Activated CD8-positive, alpha-beta T cell treated with anti-CD3 and anti-CD28 coated beads, Interleukin-2, amount 10 ng/mL, durations not matched to agents 7 days and 5 days (primary cell): ENCODE measurements at places on chromosomes 2 and 18. TPM values are rescaled to one million over a fixed set of nuclear protein-coding genes. Genes with fewer than 3 reads are reported as not detected.

- DNase-seq: no peak
These were observed 60.6 kb downstream of the ZNF516 start for GRCh38 chr18:76434452-76434851.

DNA sequence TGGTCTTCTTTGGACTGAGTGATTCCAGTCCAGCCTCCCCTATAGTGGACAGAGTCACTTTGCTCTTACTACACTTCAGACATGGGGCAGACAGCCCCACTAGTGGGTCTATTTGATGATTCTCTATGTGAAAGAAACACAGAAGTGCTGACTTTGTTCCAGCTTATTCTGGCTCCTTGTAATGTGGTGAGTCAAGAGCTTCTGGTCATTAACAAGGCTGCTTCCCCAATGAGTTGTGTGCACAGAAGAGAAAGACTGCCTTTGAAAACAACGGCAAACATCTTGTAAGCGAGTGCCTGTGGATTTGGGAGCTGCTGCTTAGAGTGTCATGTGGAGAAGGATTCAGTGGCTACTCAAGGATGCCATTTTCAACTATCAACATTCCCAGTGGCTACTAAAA is 39.1 kb downstream of the RMC1 start:
- DNase-seq: no peak

DNA sequence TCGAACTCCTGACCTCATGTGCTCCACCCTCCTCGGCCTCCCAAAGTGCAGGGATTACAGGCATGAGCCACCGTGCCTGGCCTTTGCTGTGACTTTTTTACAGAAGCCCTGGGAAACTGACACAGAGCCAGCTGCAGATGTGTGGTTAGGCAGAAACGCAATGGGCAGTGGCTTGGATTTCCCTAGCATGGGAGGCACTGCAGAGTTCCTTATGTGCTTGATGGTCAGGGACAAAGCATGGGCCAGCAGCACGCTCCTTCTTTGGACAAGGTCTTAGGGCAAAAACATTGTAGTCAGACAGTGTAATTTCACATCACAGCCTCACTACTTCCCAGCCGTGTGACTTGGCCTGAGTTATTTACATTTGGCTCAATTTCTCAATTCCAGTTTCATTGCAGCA is 153.9 kb downstream of the RNF144A start:
- no peak for DNase-seq

GRCh38 chr2:14348247-14348646 is 284.3 kb upstream of the LRATD1 start:
- DNase-seq: no peak

GRCh38 chr18:32237049-32237448 is 47.2 kb downstream of the MEP1B start:
- DNase-seq: no peak

DNA sequence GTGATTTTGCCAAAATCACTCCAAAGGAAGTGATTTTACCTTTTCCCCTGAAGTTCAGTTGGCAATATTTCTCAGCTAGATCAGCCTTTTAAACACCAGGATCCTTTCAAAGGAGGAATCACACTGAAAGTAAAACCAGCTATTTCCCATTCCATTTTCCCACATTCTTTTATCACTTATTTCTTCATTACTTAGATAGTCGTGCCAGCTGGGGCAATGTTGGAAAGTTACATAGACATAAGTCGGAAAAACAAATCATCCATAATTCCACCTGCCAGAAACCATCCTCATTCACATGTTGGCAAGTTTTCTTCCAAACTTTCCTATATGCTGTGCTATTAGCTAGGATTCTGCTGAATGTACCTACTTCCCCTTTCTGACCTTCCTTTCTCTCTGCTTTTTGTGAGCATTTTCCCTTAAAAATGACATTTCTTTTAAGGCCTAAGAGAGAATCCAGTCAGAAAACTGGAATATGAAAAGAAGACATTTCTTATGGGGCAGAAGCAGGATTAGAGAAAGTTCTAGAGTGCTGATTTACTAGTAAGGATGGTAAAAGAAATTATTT is 170.0 kb upstream of the STK17B start:
- no peak for DNase-seq

DNA sequence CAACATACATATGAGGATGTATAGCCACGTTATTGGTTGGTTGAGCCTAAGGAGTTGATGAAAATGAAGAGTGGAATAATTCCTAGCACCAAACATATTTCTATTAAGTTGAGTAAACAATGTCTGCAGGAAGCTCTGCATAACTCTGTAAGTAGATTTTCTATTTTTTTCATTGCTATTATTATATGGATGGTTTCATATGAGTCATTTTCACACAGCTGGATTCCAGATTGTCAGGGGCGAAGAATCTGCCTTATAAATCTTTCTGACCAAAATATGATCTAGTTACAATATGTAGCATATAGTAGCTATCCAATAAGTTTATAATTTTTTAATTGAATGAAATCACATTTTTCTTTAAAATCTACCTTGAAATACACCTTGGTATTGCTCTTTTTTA is 468.0 kb upstream of the PKDCC start:
- DNase-seq: no peak

DNA sequence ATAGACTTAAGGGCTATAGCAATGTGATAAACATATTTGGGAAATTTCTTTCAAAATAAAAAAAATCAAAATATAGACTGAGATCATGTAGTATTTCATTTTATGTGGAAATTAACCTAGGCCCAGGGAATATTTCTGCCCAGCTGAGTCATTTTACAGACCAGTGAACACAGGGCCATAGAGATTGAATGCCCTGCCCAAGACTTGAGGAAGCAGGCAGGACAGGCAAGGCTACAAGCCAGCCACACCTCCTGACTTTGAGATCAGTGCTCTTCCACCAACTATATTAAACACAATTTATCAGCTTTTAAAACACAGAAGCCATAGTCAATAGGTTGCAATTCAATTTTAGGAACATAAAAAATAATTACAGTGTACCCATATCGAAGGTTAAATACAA is 12.9 kb downstream of the CCDC148 start:
- no peak for DNase-seq

GRCh38 chr18:56910967-56911366 is 235.9 kb upstream of the BOD1L2 start:
- no peak for DNase-seq

- no peak for DNase-seq
These were observed 198.0 kb upstream of the CCDC150 start for GRCh38 chr2:196441527-196441926.

- no peak for DNase-seq
These were observed 34.5 kb upstream of the LRRC30 start for GRCh38 chr18:7196421-7196820.

GRCh38 chr2:46914578-46915230 is 902 bp downstream of the MCFD2 start:
- no peak for DNase-seq

DNA sequence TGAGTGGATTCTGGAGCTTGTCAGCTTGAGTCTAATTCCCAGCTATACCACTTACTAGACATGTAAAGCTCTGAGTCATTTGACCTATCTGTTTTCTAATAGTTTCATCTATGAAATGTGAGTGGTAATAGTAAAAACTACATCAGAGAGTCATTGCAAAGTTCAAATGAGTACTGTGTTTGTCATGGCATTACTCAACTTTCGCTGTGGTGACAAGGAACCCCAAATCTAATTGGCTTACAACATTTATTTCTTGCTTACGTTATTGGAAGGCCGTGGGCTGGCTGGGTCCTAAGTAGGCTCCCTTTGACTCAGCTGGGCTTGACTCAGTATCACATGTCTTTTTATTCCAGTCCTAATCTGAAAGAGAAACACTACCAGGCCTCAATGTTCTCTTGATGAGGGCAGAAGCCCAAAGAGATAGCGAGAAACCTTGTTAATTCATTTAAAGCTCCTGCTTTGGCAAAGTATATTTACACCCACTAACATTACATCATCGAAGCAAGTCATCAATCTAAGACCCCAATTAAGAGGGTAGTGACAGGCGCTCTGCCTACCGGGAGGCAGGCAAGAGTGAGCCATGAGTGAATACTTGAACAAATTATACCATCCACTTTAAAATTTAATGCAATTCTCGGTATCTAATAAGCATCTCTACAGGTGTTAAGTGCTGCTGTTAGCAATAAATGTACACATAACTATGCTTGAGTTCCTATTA is 431.8 kb upstream of the SPHKAP start:
- DNase-seq: no peak

DNA sequence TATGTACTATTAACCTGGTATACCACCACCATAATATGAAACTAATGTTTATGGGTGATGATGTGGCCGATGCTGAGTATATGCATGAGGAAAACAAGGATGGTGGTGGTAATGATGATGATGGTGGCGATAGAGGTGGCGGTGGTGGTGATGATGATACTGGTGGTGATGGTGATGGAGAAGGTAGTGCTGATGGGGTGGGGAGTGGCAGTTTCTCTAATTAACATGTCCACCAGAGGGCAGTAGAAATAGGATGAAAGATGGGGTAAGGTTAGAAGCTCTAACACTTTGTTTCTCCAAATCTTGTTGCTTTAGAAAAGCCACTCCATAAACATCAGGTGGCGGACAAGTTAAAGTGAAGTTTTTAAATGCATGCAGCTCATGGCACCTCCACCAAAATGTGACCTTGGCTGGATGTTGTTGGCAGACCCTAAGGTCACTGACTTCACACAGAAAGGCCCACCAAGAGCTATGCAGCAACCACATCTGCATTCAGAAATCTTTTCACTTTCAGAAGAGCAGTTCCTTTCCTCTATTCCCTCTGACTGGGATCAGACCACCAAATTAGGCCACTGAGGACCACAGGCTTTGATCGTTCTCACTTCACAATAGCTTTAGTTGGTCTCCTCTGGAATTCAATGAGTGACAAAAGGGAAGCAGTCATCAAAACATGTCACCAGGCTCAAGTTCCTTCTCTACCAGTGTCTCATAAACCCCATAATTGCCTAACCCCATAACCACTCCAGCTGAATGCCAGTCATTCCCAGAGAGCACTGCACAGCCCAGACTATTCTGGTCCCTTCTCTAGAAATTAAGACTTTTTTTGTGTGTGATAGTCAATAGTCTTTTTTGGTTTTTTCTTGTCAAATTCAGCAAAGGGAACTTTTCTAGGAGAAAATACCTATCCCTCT is 7.5 kb upstream of the BCL11A start:
- no peak for DNase-seq

GRCh38 chr18:2900684-2901422 is 54.0 kb downstream of the EMILIN2 start:
- no peak for DNase-seq

- DNase-seq: no peak
These were observed 118.6 kb upstream of the SKOR2 start for GRCh38 chr18:47370052-47370451.

GRCh38 chr18:37391156-37391555 is 174.4 kb downstream of the CELF4 start:
- DNase-seq: no peak

- no peak for DNase-seq
These were observed 124.2 kb upstream of the MSH6 start for GRCh38 chr2:47658646-47659320.

DNA sequence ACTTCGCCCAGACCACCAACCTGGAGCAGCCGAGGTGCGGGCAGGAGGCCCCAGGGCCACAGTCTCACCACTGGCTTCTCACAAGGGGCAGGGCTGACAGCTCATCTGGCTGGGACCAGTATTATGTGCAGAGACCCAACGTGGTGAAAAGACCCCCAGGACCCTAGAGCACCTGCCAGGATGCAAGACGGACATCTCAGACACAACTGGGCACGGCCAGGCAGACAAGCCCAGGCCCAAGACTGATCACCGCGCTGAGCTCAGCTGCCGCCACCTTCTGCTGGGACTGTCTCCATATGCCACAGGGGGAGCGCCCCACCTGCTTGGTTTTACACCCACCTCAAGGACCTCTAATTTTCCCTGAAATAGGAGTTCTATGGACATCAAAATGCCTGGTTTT is 23.2 kb downstream of the HDAC4 start:
- no peak for DNase-seq

GRCh38 chr2:238901461-238902057 is 53.7 kb downstream of the TWIST2 start:
- no peak for DNase-seq

- no peak for DNase-seq
These were observed 4.2 kb upstream of the CCDC178 start for GRCh38 chr18:33444709-33445108.

GRCh38 chr2:28717339-28717758 is 34.3 kb upstream of the PPP1CB start:
- DNase-seq: no peak

GRCh38 chr18:5282770-5283169 is 12.8 kb downstream of the ZBTB14 start:
- no peak for DNase-seq

- DNase-seq: no peak
These were observed 54.2 kb downstream of the SERTAD2 start for GRCh38 chr2:64599469-64599868.

- DNase-seq: no peak
These were observed 292.4 kb downstream of the ZEB2 start for GRCh38 chr2:144227427-144228105.

- no peak for DNase-seq
These were observed 197.6 kb upstream of the CHST9 start for GRCh38 chr18:27382567-27383216.

- no peak for DNase-seq
These were observed 176.1 kb downstream of the TXNL1 start for GRCh38 chr18:56462276-56462675.

GRCh38 chr2:128510701-128511397 is 192.2 kb upstream of the HS6ST1 start:
- DNase-seq: no peak

- no peak for DNase-seq
These were observed at the start of gene SULT1C3 for GRCh38 chr2:108239786-108240185. Gene SULT1C3 (plus strand): TSS chr2:108239968. CDS start chr2:108247195, 7,227 bp downstream.

- DNase-seq: no peak
These were observed 318.0 kb downstream of the SOX11 start for GRCh38 chr2:6010163-6010562.

The TRIM43 gene
- total RNA-seq: not detected

The MPP4 gene
- not detected for total RNA-seq

The UGT1A3 gene
- not detected for total RNA-seq

The RAB27B gene
- 1.7 TPM for total RNA-seq

The KCNK3 gene
- total RNA-seq: not detected

The ADD2 gene
- 12.8 TPM for total RNA-seq

The LTBP1 gene
- total RNA-seq: 0.03 TPM

The TFCP2L1 gene
- total RNA-seq: 0.16 TPM

The LINC00305 gene
- not detected for total RNA-seq

The ME2 gene
- total RNA-seq: 92.5 TPM

The SPDYA gene
- total RNA-seq: 1.2 TPM

The POTEJ gene
- not detected for total RNA-seq

The GLB1L gene
- total RNA-seq: 3.4 TPM

The TRABD2A gene
- total RNA-seq: 73.2 TPM

The DOK6 gene
- total RNA-seq: not detected

The DLX1 gene
- total RNA-seq: not detected

The CPO gene
- not detected for total RNA-seq
